CD4-positive, alpha-beta T cell (primary cell): ENCODE measurements at places on chromosomes 2 and 18.
A peak's percentile ranks its signal among the peaks of the same experiment; 100 is the strongest.

GRCh38 chr2:196160101-196160500 lies 11.3 kb downstream of the STK17B start:
- H3K27ac ChIP-seq = peak overlapping the region; percentile 80
- no peaks in the 10 kb centered on the region for H3K27me3 ChIP-seq
- peak overlapping the region; percentile 91 for H3K4me3 ChIP-seq
- peaks cover 66% of the 10 kb centered on the region for H3K36me3 ChIP-seq

DNA sequence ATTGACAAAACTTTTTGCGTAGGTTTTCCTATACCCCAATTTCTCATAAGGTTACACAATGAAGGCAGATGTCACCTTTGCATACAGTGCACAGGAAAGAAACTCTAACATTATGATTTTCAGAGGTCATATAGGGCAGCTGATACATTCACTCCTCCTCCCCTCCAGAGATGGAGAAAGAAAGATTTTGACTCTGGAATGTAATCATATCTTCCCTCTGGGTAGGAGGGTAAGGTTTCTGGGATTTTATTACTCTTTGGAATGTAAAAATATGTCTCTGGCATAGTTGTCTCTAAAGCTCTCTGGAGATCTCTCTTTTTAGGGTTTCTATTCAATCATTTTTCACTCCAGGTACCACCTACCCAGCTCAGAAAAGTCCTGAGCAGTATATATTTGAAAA lies 398.3 kb downstream of the GPD2 start:
- no peak overlapping the region for H3K27ac ChIP-seq
- no peak for DNase-seq
- no peaks in the 10 kb centered on the region for H3K36me3 ChIP-seq
- H3K4me1 ChIP-seq = no peaks in the 10 kb centered on the region
- H3K4me3 ChIP-seq = no peak overlapping the region

- no peak for DNase-seq
- H3K27me3 ChIP-seq = no peaks in the 10 kb centered on the region
- H3K4me3 ChIP-seq = no peak overlapping the region
These were observed 26.2 kb upstream of the LOXHD1 start for GRCh38 chr18:46683252-46683651.

- no peak for DNase-seq
- H3K27ac ChIP-seq = no peak overlapping the region
- no peaks in the 10 kb centered on the region for H3K36me3 ChIP-seq
- H3K4me1 ChIP-seq = no peaks in the 10 kb centered on the region
- no peak overlapping the region for H3K4me3 ChIP-seq
- H3K27me3 ChIP-seq = peaks cover 5% of the 10 kb centered on the region
These were observed 154.7 kb downstream of the TWIST2 start for GRCh38 chr2:239002591-239002953.

DNA sequence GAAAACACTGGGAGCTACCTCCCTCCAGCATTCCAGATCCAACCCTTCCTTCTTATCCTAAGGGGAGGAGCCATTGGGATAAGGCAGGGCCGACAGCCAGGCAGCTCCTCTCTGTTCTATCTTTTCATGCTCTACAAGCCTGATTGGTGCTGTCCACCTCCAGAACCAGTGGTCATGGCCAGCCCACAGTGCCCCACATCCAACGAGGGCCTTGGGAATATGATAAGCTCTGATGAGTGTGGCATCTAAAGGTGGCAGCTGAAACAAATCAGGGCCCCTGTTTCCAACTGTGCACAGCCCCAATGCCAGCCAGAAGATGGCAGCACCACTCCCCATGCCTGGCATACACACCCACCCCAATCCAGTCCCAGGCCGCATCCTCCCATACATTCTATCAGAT lies 329.3 kb downstream of the C1D start:
- no peak overlapping the region for H3K4me3 ChIP-seq
- no peaks in the 10 kb centered on the region for H3K4me1 ChIP-seq
- DNase-seq = no peak
- no peaks in the 10 kb centered on the region for H3K27me3 ChIP-seq
- no peaks in the 10 kb centered on the region for H3K36me3 ChIP-seq
- no peak overlapping the region for H3K27ac ChIP-seq

DNA sequence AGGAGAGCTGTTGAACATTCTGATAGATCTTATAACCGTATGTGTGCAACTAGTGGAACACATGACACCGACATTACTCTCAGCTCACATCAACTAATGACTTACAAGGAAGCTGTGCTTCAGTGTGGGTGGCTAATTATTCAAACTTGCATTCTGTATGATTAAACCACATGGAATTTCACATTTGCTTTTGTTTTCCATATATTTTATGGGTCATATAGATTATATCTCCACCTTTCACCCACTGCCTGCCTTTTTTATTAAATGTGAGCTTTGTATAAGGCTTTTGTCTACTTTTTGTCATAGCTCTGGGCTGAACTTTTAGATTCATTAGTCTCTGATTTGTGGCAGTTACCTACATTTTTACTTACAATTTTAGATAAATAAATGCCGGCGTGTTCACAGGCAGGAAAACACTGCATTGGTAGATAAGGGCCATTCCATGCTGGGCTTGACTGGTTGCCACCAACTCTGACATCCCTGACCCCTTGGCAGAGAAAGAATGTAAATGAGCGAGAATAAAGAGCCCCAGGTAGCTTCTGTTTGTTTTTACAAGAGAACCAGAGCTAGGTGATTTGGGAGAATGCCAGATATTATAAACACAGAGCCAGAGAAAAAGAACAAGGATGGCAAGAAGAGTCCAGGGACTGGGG lies 35.7 kb downstream of the LYPD6 start:
- no peaks in the 10 kb centered on the region for H3K36me3 ChIP-seq
- H3K27ac ChIP-seq = no peak overlapping the region
- no peaks in the 10 kb centered on the region for H3K4me1 ChIP-seq
- DNase-seq = no peak
- H3K4me3 ChIP-seq = no peak overlapping the region

- H3K4me3 ChIP-seq = no peak overlapping the region
- H3K4me1 ChIP-seq = no peaks in the 10 kb centered on the region
- H3K27me3 ChIP-seq = peaks cover 6% of the 10 kb centered on the region
- peak; percentile 33 for DNase-seq
- H3K36me3 ChIP-seq = no peaks in the 10 kb centered on the region
These were observed 14.1 kb downstream of the MRO start for GRCh38 chr18:50805732-50806131.

GRCh38 chr2:69674316-69674670 lies 30.8 kb upstream of the AAK1 start:
- no peak overlapping the region for H3K4me3 ChIP-seq
- no peaks in the 10 kb centered on the region for H3K36me3 ChIP-seq
- H3K27ac ChIP-seq = no peak overlapping the region
- peaks cover 3% of the 10 kb centered on the region for H3K4me1 ChIP-seq
- no peaks in the 10 kb centered on the region for H3K27me3 ChIP-seq

- H3K36me3 ChIP-seq = no peaks in the 10 kb centered on the region
- H3K27me3 ChIP-seq = no peaks in the 10 kb centered on the region
- H3K27ac ChIP-seq = no peak overlapping the region
- H3K4me3 ChIP-seq = no peak overlapping the region
These were observed 144.7 kb upstream of the NCK2 start for GRCh38 chr2:105600037-105600442.
